RWPE2 (cell line): ENCODE measurements at places on chromosomes 4 and X.
A peak's percentile ranks its signal among the peaks of the same experiment; 100 is the strongest.

- H3K4me1 ChIP-seq: peaks cover 31% of the 10 kb centered on the region
- no peaks in the 10 kb centered on the region; the same call in 1 of the 2 replicates for H3K36me3 ChIP-seq
- DNase-seq: no peak
- H3K27me3 ChIP-seq: no peaks in the 10 kb centered on the region
- peak overlapping the region; percentile 54 for H3K4me3 ChIP-seq
- H3K27ac ChIP-seq: peak overlapping the region; percentile 91
These were observed 779 bp upstream of the DDX60L start for GRCh38 chr4:168480931-168481611.

DNA sequence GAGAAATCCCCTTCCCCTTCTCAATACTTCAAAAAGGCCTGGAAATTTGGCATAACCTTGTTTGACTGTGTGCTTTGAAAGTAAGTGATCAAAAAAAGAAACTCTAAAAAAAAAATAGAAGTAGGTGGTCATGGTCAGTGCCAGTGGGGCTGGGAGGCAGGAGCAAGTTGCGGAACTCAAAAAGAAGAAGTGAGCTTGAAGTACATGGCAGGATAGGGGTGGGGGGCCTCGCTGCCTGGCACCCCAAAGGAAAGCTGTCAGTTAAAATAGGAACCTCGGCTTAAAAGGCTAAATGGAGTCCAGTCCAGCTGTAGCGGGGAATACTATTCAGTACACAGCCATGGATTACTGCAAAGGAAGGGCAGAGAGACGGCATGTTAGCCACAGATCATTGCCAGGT is 12.2 kb upstream of the NKRF start:
- no peaks in the 10 kb centered on the region for H3K4me1 ChIP-seq
- H3K4me3 ChIP-seq: no peak overlapping the region
- H3K36me3 ChIP-seq: no peaks in the 10 kb centered on the region
- H3K27ac ChIP-seq: no peak overlapping the region

DNA sequence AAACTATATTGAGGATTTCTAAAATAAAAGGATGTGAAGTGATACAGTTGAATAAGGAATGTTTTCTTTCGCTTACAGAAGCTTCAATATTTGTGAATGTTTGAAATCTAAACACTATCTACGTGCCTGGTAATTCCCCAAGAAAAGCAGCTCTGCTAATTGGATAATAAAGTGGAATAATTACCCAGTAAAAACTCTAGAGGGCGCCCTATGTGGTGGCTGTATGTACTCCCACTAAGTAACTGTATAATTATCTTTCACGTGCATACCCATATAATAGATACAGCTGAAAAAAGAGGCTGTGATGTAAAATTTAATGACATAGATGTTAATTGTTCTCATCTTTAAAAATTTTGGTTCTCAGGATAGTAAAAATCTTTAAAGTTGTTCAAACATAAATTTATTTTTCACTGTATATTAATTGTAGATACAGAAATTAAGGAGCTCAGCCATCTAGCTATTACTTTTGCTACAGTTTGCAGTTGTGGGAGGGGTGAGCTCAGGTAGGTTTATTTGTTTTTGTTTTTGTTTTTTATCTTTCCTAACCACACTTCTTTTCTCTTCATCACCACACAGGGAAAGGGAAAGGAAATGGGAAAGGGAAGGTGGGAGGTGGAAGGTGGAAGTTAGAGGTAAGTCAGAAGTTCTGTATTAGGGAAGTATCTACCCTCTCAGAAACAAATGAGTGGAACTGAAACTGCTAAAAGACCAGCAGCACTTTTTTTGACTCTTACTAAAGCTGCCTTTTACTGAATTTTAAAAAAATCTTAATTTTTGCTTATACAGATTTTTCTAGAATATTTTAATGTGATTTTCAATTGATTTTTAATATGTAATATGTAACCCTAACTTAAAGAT is 151.7 kb upstream of the RPS6KA6 start:
- no peaks in the 10 kb centered on the region for H3K27me3 ChIP-seq
- H3K4me1 ChIP-seq: no peaks in the 10 kb centered on the region
- no peak overlapping the region for H3K4me3 ChIP-seq
- no peak overlapping the region for H3K27ac ChIP-seq
- DNase-seq: no peak

DNA sequence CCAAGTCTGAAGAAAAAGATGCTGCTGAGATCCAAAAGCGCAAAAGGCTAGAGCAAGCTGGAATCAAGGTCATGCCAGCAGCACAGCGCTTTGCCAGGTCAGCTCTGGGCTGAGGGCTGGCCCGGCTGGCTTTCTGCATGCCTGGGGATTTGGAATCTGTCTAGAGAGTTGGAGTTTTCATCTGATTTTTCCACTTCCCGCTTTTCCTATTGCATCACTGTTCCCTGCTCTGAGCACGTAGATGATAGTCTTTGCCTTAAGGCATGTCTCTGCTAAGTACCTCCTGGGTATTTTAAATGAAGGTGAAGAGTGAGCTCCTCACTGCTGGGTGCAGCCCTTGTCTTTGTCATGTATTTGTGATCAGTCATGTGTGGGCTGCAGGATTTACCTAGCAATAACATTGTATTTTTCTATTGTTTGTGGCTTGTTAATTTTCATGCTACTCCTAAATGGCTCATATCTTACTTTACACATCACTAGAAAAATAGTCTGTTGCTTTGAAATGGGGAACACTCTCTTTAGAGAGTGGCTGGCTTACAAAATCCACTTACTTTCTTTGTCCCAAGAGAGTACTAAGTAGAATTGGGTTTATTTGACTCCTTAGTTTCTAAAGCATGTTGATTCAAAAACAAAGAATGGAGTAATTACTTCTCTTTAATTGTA is 82.8 kb downstream of the LIMCH1 start:
- H3K4me1 ChIP-seq: no peaks in the 10 kb centered on the region
- H3K36me3 ChIP-seq: peaks cover 25% of the 10 kb centered on the region

GRCh38 chr4:158786121-158786601 is 17.3 kb downstream of the FNIP2 start:
- H3K4me3 ChIP-seq: no peak overlapping the region
- H3K27me3 ChIP-seq: no peaks in the 10 kb centered on the region
- H3K36me3 ChIP-seq: no peaks in the 10 kb centered on the region
- DNase-seq: no peak

- peaks cover 4% of the 10 kb centered on the region for H3K27me3 ChIP-seq
- H3K4me1 ChIP-seq: no peaks in the 10 kb centered on the region
- H3K4me3 ChIP-seq: no peak overlapping the region
- no peak overlapping the region for H3K27ac ChIP-seq
- DNase-seq: no peak
These were observed 203.9 kb upstream of the LEF1 start for GRCh38 chr4:108372681-108373080.

DNA sequence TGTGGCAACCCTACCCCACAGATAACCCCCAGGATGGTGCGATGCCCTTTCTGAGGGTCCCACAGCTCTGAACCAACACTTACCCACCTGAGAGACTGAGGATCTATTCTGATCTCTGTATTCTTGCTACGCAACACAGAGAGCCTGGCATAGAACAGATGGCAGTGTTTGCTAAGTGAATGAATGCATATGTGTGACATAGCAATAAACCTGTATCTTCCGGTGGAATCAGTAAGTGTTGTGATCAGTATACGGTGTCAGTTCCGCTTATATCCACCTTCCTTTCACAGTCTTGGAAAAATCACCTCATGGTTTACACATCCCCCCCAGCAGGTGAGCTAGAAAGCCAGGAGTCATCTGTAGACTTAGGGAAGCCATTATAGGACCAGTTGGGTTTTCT is 5.9 kb upstream of the HSD17B10 start:
- H3K27me3 ChIP-seq: no peaks in the 10 kb centered on the region
- H3K4me3 ChIP-seq: peak overlapping the region; percentile 28
- peak overlapping the region; percentile 59 for H3K27ac ChIP-seq
- DNase-seq: no peak

DNA sequence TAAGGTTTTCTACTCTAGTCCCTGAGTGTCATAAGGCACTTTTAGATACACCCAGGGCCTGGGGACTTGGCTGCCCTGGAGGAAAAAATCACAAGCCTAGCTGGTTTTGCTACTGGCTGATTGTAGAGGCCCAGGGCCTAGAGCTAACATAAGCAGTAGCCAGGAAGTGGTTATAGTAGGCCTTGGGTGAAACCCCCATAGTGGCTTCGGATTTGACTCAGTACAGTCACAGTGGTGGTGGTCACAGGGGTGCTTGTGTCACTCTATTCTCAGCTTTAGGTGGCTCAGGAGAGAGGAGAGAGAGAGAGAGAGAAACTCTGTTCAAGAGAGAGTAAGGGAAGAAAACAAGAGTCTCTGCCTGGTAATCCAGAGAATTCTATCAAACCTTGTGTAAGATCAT is 194.5 kb upstream of the EDA2R start:
- no peak overlapping the region for H3K4me3 ChIP-seq
- no peaks in the 10 kb centered on the region for H3K4me1 ChIP-seq
- no peaks in the 10 kb centered on the region for H3K36me3 ChIP-seq
